Peyer's patch (tissue), 4 donors: ENCODE measurements at places on chromosomes 1 and 21.

DNA sequence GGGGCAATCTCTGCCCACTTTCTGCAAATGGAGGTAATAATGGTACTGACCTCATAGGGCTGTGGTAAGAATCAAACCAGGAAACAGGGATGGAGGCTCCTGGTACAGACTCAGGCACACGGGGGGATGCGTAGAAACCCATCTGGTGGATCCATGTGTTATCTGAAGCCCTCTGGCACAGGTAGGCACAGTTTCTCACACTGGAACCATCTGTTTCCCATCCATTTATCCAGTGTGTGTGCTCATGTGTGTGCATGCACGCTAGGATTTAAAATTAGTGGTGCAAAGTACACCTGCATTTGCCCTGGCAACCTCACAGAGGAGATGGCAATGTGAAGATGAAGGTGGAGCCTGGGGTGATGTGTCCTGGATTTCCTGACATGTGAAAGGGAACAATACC is 103.3 kb downstream of the RAVER2 start:
- DNase-seq: no peak

DNA sequence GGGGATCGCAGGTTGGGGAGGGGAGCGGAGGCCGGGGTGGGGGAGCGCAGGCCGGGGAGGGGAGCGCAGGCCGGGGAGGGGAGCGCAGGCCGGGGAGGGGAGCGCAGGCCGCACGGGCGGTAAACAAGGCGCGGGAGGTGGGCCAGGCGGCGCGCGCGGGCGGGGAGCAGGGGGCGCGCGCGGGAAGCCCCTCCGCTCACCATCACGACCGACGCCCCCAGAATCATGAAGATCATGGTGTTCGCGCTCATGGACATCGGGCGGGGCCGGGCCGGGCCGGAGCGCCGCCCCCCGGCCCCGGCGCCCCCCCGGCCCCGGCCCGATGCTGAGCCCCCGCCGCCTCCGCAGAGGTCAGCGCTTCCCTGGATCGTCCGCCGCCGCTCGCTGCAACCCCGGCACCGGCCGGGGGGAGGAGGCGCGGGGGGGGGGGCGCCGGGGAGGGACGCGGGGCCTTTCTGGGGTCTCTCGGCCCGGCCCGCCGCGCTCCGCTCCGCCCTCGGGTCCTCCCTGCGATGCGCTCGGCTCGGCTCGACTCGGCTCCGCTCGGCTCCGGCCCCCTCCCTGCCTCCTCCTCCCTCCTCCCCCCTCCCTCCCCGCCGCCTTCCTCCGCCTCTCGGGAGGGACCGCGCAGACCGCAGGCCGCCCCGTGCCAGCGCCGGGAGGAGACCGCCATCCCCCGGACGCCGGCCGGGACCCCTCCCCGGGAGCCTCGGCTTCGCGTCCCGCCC is at the start of gene TMEM240:
Gene TMEM240 (minus strand): TSS at position 535 of the 728 bp plus-strand sequence. CDS start 278 bp downstream, at position 257.
- peak; percentile 69 for DNase-seq

DNA sequence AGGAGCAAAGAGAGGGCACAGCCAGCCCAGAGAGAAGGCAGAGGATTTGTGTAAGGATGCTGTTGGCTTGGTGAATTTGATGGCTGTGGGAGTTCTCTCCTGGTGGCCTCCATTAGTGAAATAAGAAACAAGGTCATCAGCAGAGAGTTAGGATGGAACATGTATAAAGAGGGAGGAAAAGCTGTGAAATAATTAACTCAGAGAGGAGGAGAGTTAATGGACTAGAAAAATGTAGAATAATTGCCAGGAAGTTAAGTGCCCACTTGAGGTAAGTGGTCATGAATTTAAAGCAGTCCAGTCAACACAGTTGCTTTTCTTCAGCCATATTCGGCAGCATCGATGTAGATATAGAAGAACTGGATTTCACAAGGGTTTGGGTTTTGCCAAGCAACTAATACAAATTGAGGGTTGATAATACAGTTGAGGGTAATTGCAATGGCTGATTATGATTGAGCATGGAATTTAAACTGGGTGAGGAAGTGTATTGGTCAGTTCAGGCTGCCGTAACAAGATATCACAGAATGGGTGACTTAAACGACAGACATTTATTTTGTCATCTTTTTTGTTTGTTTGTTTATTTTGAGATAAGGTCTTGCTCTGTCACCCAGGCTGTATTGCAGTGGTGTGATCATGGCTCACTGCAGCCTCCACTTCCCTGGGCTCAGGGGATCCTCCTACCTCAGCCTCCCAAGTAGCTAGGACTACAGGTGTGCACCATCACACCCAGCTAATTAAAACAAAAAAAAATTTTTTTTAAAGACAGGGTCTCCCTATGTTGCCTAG is 31.7 kb upstream of the KLF17 start:
- DNase-seq: no peak

DNA sequence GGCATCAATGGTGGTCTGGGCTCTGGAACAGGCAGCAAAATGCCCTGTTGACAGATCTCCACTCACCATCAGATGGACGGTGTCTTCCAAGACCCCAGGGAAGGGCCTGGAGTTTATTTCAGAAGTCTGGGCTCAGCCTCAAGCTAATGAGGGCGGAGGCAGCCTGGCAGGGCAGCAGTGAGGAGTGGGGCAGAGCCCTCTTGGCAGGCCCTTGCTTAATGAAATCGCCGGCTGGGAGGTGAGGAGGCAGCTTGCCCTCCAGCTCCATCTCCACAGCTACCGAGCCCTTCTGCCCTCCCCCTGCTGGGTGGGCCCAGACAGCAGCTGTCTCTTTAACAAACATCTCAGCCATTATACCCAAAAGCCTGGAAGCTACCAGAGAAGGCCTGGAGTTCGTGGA is 22.0 kb upstream of the GRIK3 start:
- no peak for DNase-seq
